Activated CD4-positive, alpha-beta T cell treated with anti-CD3 and anti-CD28 coated beads, Interleukin-2, amount 50 U/mL, for 1 hour (primary cell): ENCODE measurements at places on chromosomes 13 and 19.

DNA sequence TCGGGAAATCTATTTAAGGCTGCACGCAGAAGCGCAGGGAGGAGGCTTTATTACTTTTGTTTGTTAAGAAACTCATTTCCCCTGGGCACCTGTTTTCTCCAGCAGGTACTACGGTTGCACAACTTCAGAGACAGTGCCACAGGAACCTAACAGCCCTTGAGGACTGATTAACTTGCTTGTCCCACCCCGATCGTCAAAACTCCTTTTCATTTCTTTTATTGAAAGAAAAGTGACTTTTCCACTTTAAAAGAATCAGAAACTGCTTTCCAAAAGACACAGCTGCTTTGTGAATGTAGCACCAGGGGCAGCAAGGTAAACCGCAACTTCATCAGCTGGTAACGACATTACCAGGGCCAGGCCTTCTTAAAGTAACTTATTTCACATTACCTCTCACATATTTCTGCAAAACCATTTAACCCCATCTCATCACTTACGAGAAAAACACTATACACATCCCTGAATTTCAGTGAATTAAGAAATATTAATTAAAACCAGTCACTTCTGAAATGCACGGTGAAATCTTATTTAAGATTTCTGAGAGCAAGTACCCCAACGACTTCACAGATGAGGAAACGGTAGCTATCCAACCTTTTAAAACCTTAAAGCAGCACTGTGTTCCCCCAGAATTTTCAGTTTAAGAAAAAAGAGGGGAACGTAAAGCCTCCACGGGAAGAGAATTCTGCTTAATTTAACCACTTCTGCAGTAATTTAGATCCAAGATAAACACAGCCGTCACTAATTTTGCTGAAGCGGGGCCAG lies 1.4 kb downstream of the ANKRD10 start:
- no peak for DNase-seq

DNA sequence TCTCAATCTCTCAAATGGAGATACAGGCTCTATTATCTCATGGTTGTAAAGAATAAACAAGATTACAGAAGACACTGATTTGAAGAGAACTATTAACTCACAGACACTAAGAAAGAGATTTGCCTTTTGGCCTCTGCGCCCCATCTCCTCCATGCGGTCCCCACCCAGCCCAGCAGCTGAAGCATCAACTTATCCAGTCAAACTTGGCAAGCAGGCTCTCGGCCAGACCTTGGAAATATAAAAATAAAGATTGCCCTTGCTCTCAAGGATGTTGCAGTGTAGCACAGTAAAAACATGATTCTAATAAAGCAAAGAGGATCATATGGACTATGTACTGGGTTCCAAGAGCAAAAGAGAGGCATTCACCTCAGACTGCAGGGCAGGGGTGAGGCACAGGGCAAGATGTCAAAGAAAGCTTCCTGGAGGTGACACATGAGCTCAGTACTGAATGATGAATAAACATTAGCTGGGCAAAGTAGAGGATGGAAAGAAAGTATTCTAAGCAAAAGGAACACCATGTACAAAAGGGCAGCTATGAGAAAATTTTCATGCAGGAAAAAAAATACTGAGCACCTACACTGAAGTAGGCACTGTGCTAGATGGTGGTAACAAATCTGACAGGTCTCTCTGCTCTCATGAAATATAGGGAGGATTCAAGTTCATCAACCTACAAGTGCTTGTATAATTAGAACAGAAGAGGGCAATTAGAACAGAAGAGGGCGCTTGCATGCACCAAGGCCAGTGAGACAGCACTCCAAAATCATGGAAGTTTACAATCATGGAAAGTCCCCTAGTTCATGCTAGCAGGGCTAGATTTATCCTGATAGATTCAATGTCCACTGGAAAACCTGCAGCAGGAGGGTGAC lies 85.0 kb downstream of the SACS start:
- no peak for DNase-seq

DNA sequence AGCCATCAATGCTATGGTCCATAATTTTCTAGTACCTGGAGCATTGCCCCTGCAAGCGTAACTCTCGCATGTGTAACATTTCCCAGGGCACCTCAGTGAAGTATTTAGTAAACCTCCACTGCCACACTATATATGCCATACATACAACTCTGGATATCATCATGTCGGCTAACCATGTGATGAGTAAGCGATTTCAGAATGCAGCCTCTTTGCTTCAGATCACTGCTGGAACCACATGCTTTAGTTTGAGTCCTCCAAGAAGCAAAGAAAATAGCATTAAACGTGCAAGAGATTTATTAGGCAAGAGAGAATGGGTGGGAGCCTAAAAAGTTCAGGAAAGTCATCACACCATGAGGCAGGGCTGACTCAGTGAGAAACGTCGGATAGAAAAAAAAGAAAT lies 635.6 kb upstream of the SLITRK5 start:
- no peak for DNase-seq

DNA sequence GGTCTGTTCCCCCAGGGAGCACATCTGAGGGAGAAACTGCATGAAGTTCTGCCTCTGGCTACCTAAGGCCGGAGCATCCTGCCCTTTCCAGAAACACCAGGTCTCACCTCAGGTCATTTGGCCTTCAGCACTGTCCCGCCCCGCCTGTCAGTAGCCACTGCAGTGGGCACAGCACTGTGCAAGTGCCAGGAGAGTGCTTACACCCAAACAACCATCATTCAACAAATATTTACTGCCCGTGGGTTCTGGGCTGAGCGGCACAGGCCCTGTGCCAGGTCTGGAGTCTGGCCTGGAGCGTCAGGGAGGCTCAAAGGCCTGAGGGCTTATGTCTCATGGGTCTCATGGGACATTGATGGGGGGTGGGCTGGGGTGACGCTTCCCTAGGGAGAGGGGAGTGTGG lies 2.8 kb downstream of the USF2 start:
- no peak for DNase-seq

DNA sequence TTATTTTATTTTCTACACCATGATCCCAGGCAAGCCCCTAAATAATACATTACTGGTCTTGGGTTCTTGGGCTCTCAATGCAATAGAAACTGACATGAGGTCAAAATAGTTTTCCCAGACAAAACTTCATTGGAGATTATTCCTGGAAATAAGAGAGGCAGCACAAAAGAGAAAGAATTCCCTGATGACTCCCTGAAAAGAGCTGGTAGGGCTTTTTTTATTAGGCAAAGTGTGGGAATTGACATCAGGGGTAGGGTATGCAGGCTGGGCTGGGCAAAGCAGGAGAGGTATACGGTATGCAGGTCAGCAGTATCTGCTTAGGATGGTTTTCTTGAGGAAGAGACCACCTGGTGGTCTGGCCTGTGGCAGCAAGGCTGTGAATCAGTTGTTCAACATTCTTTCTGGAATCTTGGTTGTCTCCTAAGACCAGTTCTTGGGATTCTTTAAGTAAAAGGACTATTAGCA lies 9.3 kb upstream of the IGFL3 start:
- DNase-seq = no peak

GRCh38 chr13:30156270-30156669 lies 151.1 kb downstream of the KATNAL1 start:
- no peak for DNase-seq
